ENCODE measurements at places on chromosomes 11 and 22.

- no peak for DNase-seq
Observed at GRCh38 chr11:114566276-114566675, 6.6 kb upstream of the NXPE1 start.

GRCh38 chr11:8805296-8805695 is 105.7 kb upstream of the AKIP1 start:
- no peak for DNase-seq

GRCh38 chr22:41578114-41578513 is 11.5 kb downstream of the PMM1 start:
- no peak for DNase-seq

DNA sequence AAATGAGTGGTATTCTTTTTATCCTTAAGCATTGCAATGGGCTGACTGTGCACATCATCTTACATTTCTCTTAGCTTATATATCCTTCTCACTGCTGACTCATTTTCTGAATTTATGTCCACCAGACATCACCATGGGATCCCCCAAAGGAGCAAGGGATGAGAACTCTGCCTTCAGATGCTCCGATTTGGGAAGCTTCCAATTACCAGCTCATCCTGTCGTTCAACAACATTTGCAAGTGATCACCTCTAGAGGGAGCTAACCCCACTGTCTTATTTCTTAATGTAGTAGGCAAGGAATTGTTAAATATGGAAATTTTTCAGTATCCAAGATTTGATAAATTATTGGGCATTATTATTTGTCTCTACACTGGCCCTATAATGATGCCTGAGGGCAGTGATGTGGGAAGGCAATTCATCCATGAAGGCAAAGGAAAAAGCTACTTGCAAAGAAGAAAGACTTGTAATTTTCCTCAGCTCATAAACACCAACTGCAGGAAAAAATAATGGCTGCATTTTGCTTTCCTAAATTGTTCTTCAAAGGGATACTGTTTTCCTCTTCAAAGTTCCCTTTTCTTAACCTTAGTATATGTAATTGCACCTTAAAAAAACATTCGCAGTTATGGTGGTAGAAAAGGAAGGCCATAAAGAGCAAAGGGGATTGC is 102.4 kb upstream of the FSHB start:
- DNase-seq, result peak; percentile 62

- peak; percentile 17 for DNase-seq
Observed at GRCh38 chr11:26025676-26026075, 306.3 kb upstream of the ANO3 start.

DNA sequence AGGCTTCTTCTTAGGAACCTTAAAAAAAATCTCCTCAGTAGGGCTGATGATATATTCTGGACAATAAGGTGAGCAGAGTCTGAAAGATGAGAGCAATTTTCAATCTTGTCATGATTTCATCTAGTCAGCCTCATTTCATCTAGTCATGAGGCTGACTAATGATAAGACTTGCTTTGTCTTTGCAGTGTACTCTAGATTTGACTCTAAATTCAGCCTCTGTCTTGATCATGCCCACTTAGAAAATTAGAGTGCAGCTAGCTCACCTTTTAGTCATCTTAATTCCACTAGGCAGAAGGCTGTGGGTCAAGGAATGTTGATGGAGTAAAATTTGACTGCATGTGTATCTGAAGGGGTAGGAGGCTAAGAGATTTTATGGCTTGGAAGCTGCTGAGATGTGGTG is 5.5 kb downstream of the EHF start:
- no peak for DNase-seq

DNA sequence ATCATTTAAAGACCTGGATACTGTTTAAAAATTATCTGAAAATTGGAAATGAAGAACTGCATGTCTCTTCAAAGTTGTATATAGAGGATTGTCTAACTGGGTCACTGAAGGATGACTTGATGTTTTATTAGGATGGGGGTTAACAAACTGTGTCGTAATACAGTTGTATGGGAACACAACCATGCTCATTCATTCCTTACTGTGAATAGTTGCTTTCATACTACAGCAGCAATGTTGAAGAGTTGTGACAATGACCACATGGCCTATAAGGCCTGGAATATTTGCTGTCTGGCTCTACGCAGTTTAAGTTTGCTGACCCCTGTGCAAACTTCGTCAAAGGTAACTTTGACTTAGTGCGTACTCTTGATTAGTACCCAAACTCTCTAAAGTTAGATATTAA is 38.4 kb downstream of the FDX1 start:
- no peak for DNase-seq

DNA sequence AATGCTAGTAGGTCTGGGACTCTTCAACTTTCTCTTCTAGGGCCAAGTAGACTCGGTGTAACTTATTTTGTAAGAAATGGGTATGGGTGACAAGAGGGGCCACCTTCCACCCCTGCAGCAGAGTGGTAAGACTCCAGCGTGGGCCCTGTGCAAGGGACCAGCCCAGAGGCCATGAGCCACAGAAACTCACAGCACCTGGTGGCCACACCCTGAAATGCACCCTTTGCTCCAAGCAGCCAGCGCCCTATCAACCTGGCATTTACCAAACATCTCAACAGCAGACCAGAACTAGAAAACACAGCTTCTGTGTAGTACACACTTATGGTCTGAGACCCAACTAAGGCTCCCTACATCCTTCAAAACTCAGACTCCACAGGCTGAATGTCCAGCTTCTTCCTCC is 5.7 kb downstream of the CDCA5 start:
- DNase-seq, result peak; percentile 43

GRCh38 chr11:96309643-96310017 is 33.4 kb downstream of the MAML2 start:
- no peak for DNase-seq

- no peak for DNase-seq
Observed at GRCh38 chr11:72833811-72834493, 19.7 kb downstream of the ATG16L2 start.

GRCh38 chr11:110373051-110373702 is 56.6 kb upstream of the FDX1 start:
- DNase-seq, result peak; percentile 82

DNA sequence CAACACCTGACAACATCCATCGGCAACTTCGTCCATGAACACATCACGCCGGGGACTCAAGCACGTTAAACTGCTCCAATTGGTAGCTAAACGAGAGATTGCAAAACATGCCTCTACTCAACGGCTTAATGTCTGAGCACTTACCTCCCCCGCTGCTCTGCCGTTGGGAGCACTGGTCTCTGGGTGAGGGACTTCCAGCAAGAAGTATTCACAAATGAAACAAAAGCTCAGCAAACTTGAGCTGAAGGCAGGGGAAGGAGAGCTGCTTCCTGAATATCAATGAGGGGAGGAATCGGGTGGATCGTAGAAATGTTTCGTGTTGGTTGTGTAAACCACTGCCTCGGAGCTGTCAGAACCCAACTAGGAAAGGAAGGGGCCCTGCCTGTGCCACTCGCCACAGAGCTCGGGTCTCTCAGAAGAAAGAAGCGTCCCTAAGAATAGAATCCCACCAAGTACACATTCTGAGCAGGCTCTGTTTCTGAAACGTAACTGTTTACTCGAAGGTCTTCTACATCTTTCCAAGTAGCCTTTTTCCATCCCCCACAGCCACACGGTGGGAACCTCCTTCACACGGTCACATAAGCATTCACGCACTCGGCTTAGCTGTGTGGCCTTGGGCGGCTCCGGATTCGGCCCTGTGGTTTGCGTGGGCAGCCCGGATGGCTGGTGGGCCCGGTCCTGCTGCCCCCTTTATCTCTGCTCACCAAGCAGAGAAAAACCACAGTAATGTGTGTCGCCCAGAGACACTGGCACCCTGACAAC is at the start of gene MLC1:
Gene MLC1, minus strand, starts transcription at position 216 of the 762 bp plus-strand sequence. CDS start 524 bp downstream, outside the sequence.
- DNase-seq, result no peak

GRCh38 chr11:2768471-2769408 is 68.9 kb upstream of the KCNQ1OT1 start:
- peak; percentile 73 for DNase-seq

DNA sequence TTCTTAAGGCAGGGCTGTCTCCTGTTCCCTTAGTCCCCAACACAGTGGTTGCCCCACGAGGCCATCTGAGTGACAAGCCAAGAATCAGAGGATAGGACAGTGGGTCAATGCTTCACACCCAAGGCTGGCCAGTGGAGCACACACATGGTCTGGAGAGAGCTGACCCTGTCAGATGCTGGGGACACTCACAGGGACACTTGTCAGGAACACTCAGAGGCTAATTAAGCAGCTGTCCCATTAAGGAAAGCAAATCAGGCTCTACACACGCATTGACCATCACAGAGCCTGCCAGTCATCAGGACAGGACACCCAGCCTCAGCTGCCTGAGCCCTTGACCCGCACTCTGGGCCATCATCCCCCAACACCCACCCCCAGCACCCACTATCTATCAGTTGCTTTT is 18.2 kb downstream of the GDPD5 start:
- DNase-seq, result no peak

DNA sequence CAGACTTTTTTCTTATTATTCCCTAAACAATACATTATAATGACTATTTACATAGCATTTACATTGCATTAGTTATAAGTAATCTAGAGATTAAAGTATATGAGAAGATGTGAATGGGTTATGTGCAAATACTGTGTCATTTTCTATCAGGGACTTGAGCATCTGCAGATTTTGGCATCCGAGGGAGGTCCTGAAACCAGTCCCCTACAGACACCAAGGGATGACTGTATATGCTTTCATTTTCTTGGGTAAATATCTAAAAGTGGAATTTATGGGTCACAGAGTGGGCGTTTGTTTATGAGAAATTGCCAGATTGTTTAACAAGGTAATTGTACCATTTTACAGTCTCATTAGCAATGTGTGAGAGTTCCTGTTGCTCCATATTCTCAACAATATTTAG is 454.5 kb upstream of the API5 start:
- DNase-seq, result no peak

GRCh38 chr11:69919659-69920344 is 100.6 kb upstream of the FGF3 start:
- DNase-seq, result no peak

- no peak for DNase-seq
Observed at GRCh38 chr11:127632976-127633680, 632.6 kb upstream of the KIRREL3 start.

DNA sequence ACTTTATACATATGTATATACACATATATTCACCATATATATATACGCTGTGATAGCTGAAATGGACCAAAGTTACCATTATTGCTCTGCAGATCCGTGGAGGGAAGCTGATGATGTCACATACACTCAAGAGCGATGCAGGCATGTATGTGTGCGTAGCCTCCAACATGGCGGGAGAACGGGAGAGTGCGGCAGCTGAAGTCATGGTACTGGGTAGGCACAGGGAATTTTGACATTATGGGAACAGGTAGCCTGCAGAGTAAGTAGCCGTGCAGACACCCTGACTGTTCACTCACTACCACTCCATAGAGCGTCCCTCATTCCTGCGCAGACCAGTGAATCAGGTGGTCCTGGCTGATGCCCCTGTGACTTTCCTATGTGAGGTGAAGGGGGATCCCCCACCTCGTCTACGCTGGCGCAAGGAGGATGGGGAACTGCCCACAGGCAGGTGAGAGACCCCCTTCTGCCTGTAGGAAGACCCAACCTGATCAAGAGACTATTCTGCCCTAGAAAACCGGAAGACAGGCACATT is 4.7 kb downstream of the ROBO3 start:
- DNase-seq, result no peak

DNA sequence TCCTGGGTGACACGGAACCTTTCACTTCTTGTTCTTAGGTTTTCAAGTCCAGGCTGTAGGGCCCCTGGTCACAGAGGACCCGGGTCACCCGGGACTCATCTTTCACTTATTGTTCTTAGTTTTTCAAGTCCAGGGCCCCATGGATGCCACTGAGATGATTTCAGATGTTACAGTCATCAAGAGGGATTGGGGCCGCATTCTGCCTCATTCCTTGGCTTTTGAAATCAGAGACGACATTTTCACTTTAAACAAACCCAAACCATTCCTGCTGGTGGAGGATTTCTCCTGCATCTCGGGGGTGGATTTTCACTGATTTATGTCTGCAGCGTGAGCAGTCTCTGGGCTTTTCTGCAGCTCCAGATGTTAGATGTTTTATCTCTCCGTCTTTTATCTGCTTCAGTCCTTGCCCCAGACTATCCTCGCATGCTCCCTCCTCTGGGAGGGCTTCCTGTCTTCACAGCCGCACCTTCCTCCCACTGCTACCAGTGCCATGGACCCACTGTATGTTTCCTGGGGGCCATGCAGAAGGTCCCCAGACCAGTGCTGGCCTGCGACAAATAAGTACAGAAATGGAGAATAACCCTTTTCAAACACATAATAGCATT is 27.4 kb downstream of the FBLN1 start:
- DNase-seq, result peak; percentile 56

GRCh38 chr22:26273011-26273675 is 103.9 kb downstream of the SEZ6L start:
- DNase-seq, result no peak

DNA sequence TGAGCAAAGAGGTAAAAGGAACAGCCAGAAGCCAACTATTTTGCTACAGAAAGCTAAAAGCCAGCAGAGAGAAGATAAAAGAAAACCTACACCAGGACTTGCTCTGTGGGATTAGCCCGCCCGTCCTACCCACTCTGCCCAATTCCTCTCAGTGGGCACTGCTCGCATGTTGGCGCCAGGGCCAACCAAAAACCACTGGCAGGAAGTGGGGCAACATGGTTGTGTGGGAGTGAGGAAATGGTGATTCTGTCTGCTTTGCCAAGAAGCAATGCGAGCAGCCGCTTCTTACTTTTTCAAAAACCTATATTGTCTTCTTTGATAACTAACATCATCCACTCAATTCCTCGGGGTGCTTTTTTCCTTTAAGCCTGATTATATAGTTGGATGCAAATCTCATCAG is 14.2 kb upstream of the APOA1 start:
- DNase-seq, result no peak

GRCh38 chr11:86818462-86819192 is 18.3 kb downstream of the PRSS23 start:
- DNase-seq, result peak; percentile 83

DNA sequence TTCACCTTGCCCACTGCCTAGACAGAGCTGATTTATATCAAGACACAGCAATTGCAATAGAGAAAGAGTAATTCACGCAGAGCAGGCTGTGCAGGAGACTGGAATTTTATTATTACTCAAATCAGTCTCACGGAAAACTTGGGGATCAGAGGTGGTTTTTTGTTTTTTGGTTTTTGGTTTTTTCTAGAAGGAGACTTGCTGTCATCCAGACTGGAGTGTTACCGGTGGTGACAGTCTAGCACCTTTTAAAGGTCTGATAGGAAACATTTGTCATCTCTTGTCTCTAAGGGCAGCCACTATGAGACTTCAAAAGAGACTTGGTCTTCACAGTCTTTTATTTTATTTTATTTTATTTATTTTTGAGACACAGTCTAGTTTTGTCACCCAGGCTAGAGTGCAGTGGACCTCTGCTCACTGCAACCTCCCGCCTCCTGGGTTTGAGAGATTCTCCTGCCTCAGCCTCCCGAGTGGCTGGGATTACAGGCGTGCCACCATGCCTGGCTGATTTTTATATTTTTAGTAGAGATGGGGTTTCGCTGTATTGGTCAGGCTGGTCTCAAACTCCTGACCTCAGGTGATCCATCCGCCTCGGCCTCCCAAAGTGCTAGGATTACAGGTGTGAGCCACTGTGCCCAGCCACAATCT is 19.1 kb downstream of the APOBEC3H start:
- no peak for DNase-seq

GRCh38 chr22:48881326-48881980 is 946.2 kb downstream of the BRD1 start:
- no peak for DNase-seq
